ENCODE measurements at places on chromosomes 1 and 21.

- DNase-seq, result no peak
Measured at GRCh38 chr21:31235671-31236450, 108.2 kb downstream of the TIAM1 start.

DNA sequence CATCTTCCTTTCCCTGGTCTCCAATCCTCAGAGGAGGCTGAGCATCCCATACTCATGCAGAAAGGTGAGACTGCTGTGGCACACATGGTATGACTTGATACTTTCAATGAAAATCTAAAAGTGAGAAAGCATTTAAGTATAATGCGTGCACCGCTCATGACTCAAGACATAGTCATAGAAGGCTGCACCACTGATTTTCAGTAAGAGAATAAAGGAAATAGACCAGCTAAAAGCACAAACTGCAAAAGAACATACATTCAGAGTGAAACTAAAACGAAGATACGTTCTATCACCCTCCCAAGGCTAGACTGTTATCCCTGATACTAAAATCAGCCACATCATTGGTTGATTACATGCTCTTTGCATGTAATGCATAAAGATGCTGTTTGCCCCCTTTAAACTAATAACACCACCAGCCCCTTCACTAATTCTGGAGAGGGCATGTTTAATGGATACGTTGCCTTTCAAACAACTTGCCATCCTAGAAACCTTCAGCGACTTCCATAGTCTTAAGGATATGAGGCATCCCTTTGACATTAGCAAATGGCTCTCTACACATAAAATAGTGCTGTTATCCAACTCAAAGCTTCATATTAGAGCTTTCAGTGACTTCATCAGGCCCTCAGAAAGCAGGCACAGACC lies 2.1 kb downstream of the PLD5 start:
- no peak for DNase-seq

DNA sequence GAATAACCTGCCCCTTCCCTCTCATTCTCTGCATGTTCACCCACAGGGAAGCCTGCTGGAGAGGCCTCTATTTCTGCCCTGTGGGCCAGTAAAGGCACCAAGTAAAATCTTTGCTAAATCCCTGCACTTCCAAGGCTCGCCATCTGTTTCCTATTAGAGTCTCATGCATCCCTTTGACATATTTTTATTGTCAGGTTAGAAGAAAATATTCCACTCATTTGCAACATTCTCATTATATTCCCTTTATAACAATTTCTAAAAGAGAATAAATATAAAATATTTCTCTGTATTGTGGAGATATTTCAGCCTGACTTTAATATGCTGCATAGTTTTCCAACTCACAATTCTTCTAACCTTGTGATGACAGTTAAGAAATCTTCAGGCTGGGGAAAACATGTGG lies 340.4 kb upstream of the VAMP3 start:
- no peak for DNase-seq

DNA sequence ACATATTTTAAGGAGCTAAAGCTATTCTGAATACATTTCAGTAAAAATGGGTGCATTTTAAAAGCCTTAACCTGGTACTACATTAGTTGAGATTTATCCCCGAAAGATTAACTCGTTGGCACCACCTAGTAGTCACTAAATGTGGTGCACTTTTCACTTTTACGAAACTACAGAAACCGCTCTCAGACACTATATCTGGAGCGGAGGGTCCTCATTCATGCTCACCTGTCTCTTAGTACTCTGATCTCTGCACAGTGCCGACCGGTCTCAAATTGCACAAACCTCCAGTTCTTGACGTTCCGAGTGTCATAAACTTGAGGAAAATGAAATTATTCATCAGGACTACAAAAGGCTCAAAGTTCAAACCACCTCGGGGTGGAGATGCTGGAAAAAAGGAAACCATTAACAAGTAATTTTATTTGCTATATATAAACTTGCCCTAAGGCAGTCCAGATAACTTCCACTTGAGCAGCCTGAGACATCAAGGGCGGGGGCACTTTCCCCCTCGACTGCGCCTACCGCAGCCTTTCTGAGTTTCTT lies 722 bp downstream of the LZIC start:
- DNase-seq, result peak; percentile 29

DNA sequence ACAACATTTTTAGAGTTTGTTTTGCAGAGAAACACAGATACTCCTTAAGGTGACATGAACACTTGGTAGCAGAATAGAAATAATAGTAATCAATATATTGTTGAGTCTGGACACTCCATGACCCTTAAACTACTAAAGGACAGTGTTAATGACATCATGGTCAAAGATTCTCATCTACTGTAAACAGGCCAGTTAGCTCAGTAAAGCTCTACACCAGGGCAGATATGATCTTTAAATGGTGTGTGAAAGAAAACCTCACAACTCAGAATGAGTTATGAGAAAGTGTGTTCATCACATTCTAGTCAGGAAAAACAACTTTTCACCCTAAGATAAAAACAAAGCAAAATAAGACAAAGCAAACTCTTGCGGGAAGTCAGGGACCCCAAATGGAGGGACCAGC lies 58.1 kb upstream of the ADAMTS5 start:
- no peak for DNase-seq

DNA sequence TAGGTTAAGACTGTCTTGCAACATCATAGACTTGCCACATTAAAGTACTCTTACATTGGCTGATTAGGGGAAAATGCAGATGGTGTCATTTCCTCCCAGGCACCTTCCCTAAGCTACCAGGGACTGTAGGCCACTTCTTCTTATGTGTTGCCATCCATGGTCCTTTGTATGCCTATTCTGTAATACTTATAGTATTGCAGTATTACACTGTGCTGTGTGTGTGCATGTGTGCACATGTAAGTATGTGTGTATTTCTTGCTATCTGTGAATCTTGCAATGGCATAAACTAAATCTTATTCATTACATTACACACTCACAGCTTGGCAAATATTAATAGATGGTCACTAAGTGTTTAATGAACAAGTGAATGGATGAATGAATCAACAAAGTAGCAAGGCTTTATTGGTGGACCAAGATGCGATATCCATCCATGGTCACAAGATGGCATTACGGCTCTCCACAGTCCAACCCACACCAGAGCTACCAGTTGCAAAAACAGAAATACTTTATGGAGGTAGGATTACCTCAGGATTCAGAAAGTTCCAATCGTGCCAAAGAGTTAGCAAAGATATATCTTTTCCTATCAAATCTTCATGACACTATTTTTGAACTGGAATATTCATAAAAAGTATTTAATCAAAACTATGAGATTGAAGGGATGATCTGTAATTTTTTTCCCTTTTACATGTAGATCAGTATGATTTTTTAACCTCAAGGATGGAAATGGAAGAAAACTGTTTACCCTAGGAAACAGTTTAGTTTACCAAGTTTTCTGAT lies 160.2 kb downstream of the DENND1B start:
- DNase-seq, result peak; percentile 8

DNA sequence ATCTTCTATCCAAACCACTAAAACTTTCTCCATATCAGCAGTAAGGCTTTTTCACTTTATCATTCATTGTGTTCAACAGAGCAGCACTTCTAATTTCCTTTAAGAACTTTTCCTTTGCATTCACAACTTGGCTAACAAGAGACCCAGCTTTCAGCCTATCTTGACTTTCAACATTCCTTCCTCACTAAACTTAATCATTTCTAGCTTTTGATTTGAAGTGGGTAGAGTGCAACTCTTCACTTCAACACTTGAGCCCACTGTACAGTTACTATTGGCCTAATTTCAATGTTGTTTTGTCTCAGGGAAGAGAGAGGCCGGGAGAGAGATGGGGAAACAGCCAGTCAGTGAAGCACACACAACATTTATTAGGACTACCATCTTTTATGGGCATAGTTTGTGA lies 2.0 kb downstream of the UBE2G2 start:
- DNase-seq, result no peak

GRCh38 chr1:156727926-156728598 lies at the start of gene METTL25B:
Gene METTL25B (plus strand): TSS chr1:156728469. CDS start chr1:156729105, 636 bp downstream.
- DNase-seq, result peak; percentile 82

- DNase-seq, result no peak
Measured at GRCh38 chr1:224671076-224671475, 55.0 kb downstream of the CNIH3 start.

- no peak for DNase-seq
Measured at GRCh38 chr1:29508458-29509107, 272.3 kb downstream of the PTPRU start.

DNA sequence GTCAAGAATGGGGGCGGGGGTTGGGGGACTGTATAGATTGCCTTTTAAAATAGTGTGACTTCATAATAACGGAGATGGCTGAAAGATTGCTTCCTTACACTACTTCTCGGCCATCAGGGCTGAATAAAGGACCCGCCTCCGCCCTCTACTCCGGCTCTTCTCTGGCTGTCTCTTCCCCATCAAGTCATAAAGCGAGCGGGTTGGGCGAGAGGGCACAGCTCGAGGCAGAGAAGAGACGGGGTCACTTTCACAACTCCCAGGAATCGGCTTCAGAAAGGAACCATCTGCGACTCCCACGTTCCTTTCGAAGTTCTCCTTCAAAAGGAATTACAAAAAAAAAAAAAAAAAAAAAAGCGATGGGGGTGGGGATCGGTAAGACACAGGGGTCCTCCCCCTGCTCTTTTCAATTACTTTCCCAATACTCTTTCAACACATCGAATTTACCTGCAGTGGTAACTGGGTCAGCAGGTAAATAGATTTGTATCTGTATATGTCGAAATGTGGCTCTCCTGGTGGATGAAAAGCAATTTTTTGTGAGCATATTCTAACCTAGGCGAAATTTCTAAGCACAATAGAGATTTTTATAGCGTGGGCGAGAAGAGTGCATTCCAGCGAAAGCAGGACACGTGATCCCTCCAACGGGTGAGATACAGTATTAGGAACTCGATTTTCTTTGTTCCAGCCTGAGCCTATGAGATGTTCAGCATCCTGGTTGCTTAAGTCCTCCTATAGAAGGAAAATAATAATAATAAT lies 2.0 kb downstream of the LRRC7 start:
- no peak for DNase-seq

- no peak for DNase-seq
Measured at GRCh38 chr1:230548357-230548756, 93.9 kb upstream of the COG2 start.

- no peak for DNase-seq
Measured at GRCh38 chr1:165235777-165236291, 120.7 kb downstream of the LMX1A start.

DNA sequence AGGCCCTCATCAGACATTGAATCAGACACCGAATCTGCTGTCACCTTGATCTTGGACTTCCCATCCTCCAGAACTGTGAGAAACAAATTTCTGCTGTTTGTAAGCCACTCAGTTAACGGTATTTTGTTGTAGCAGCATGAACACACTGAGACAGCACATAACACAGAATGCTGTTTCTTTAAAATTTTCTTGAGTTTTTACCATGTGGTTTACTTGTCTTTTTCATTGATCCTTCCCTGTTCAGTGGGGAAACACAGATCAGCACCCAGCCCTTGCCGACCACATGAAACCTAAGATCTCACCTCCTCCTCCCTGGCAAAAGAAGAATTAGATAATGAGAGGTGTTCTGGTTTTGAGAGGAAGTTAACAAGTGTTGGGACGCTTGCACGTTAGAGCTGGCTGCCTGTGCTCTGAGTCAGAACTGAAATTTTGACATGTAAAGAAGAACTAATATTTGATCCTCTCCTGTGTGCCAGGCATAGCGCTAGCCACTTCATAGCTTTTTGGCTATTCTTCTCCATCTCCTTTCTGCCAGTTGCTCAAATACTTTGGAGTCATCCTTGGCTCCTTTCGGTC lies 179.6 kb downstream of the DHRS3 start:
- peak; percentile 43 for DNase-seq

GRCh38 chr1:211684331-211684730 lies 8.9 kb upstream of the NEK2 start:
- no peak for DNase-seq

DNA sequence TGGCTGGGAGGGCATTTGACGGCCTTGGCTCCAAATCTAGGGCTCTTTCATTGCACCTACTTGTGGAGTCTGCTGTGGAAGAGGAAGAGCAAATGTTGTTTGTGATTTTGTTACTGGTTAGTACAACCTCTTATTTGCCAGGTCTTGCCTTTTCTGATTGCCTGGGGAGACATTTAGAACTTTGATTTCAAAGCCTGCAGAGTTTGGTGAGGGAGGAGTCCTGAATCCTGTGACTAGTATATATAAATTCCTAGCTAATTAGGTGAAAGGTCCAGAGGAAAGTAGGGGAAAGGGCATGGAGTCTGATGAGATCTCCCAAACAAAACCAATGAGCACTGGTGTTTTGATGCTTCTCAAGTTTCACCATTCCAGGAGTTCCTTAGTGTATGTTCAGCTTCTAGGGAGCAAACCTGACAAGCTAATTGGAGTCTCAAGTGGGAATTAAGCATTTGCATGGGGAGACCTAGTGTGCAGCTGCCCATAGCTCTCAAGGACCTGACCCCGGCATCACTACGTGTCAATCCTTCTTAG lies 5.1 kb upstream of the HMGCS2 start:
- DNase-seq, result no peak

GRCh38 chr1:18794051-18794450 lies 65.4 kb downstream of the TAS1R2 start:
- no peak for DNase-seq

DNA sequence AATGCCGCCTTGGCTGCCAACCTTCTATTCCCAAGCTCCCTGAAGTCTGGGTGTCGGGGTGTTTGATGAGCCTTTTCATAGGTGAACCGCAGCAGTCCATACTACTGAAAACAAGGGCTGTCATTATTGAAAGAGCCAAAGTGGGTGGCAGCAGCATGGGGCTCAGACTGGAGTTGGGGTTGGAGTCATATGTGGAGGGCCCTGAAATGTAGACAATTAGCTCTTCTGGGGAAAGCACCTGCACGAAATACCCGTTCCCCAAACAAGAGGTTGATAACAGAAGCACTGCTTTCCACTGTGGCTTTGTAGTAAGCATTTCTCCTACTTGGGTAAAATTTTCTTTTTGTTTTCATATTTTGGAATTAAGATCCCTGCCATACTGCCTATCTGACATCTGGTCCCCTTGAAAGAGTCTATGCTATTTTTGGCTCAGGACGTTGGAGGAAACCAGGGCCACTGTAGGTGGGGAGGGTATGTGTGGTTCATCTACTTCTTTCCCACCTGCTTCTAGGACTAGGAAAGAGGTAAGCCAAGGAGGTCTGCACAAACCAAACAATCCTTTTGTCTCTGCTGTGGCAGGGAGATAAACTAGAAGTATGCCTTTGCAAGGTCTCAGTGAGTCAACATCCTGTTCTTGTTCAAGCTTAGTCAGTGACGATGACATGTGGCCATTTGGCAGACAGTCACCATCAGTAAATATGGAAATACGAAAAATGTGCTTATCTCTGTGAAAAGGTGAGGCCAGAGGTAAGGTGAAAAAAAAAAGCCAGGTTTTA lies 197.0 kb upstream of the UBE2U start:
- DNase-seq, result no peak

DNA sequence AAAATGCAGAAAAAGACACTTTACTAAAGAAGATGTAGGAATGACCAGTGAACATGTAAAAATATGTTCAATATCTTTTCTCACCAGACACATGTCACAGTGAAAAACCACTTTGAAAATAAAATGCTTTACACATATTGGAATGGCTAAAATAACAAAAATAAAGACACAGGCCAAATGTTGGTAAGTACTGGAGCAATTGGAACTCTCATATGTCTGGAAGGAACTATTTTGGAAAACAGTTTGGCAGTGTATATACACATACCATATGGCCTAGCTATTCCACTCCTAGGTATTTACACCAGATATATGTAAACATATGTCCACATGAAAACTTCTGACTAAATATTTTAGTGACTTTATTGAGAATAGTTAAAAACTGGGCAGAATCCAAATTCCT lies 927.2 kb downstream of the BRINP3 start:
- DNase-seq, result no peak

- no peak for DNase-seq
Measured at GRCh38 chr1:188668083-188668482, 1809.6 kb downstream of the BRINP3 start.

- DNase-seq, result no peak
Measured at GRCh38 chr1:92987462-92987861, 26.2 kb upstream of the DIPK1A start.

- peak; percentile 36 for DNase-seq
Measured at GRCh38 chr21:14864211-14865021, 200.4 kb downstream of the NRIP1 start.

All from stimulated activated CD4-positive, alpha-beta T cell treated with anti-CD3 and anti-CD28 coated beads, Interleukin-2, amount 100 ng/mL, for 24 hours (primary cell).